H1 (cell line): ENCODE measurements at places on chromosomes 1 and 21.

GRCh38 chr1:176029609-176030008 lies 177.5 kb downstream of the COP1 start:
- DNase-seq = no peak

DNA sequence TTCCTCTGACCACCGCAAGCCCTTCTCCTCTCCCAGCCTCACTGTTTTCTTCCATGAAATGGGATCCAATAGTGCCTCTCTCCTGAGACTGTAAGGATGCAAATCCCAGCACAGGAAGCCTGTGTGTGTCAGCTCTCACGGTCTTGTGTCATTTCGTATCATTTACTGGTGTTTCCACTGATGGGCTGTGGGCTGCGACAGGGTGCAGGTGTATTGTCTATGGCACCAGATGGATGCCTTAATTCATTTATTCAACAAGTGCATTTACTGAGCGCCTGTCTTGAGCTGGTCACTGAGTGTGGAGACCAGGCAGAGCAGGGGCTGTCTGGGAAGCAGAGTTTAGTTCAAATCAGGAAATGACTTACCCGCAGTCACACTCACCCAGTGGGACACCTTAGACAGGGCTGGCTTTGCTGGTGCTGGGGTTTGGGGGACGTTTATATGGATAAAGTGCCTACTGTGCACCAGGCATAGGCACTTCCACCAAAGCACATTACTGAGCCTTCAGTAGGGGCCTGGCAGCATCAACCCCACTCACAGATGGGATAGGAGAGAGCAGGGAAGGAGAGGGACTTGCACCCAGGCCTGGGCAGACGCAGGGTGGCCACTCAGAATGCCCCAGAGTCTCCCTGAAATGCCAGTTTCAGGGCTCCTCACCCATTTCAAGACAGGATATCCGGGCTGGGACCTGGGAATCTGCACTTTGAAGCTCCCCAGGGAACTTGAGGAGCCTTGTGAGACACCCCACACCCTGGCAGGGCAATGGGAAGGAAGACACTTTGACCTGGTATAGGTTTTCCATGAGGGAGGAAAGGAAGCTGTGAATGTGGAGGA lies 398.9 kb downstream of the MATN1 start:
- DNase-seq = no peak

DNA sequence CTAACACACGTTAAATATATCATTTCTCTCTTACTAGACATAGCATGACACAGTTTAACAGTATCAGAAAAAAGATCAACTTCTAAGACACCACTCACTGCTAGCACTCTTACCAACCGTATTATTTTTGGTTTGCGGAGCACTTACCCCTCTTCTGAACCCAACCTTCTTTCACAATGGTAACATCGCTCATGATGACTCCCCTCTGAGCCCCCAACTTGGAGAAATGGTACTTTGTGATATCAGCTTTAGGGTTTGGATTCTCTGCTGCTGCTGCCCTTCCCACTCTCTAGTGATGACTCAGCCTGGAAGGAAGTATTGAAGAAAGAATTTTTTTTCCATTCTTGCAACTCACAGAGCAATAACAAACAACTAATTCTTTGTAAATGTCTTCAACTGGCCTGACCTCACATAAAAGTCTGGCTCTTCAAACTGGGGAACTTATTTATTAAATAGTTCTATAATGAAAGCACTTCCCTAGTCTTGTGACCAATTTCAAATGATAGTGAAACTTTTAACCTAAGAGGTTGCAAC lies 7.0 kb downstream of the AKT3 start:
- no peak for DNase-seq

GRCh38 chr1:204726478-204726877 lies 40.9 kb upstream of the LRRN2 start:
- peak; percentile 11 for DNase-seq

DNA sequence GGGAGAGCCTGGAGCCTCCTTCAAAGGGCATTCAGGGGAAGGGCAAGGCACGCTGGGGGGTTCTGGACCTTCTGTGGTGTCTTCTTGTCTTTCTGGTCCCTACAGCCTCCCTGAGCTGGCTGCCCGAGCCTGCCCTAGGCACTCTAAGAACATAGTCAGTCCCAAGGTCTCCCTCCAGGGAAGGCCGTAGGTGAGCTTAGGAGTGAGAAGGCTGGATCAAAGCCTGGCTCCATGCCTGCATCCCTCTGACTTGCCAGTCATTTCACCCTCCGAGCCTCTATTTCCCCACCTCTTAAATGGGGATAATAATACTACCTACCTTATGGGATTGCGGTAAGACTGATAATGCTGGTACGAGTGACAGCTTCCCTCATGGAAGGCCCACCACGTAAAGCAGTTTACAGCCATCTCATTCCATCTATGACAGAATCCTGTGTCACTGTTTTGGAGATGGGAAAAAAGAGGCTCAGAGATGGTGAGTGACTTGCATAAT lies 20.8 kb downstream of the PTPRF start:
- no peak for DNase-seq

- no peak for DNase-seq
Observed at GRCh38 chr1:243291292-243291691, 35.5 kb downstream of the SDCCAG8 start.

GRCh38 chr1:33965086-33965485 lies 101.2 kb downstream of the HMGB4 start:
- DNase-seq = no peak

DNA sequence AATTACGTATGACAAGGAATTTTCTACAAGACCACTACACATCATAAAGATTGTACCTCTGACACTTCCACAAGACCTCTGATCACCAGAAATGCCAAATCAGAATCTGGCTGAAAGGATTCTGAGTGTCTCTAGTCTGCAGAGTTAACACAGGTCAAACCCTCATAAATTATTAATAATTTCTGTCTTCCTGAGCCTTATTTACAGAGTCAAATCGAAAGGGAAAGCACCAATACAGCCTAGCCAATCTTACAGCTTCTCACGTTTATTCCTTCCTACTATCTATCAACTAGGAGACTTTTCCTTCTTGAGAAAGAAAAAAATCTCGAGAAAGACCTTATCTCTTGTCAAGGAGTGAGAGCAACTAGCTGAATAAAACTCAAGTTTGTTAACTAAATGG lies 2151.6 kb downstream of the MRPL39 start:
- DNase-seq = no peak

DNA sequence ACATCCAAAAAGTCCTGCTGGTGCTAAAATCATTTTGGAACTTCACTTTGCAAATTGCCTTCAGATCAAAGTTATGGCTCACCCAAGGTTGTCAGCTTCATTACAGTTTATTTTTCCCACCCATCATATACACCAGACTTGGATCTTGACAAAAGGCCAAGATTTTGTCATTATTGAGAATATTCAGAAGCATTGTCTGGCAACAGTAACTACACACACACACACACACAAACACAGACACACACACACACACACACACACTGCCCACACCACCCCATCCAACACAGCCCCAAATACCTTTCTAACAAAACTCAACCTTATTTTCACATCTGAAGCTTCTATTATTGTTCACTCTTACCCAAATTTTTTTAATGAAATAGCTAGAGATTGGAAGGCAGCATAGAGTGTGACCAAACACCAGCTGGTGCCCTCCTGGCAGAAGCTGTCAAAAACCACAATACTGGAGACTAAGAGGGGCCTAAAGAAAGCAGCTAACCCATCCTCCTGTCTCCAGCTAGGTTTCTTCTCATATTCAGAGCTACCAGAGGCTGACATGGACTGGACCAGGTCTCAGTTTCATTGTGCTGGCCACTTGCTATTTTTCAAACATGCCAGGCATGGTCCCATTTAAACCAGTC lies 139.1 kb upstream of the ZC3H11B start:
- DNase-seq = no peak

DNA sequence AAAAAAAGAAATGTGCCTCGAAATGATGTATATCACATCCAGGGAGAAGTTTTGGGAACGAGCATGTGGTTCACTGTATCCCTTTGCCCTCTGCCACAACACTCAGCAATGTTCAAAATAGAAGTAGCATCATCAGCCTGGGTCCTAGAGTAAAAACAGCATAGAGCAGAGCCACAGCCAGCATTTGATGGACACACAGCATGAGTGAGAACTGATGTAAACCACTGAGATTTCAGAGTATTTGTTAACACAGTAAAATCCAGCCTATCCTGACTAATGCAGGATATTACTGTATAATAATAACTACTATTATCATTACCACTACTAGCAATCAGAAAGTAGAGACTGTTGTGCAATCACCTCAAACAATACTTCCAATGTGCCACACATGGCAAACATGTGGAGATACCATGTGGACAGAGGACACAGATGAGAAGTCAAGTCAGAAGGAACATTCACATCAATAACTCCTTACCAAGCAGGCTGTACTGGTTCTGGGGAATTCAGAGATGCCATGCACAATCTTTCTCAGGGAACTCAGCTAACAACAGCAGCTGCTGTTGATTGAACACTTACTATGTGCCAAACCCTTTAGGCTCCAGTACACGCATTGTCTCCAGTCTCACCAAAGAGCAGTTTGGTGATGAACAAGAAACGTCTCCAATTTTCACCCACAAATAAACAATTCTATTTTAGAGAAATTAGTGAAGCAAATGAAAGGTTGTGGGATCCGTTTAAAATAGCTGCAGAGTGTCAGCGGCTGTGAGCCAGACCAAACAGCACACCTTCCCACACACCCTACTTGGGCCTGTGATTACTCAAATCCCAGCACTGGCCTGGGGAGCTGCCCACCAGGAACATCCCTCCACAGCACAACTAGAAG lies 16.6 kb upstream of the GFI1 start:
- no peak for DNase-seq

DNA sequence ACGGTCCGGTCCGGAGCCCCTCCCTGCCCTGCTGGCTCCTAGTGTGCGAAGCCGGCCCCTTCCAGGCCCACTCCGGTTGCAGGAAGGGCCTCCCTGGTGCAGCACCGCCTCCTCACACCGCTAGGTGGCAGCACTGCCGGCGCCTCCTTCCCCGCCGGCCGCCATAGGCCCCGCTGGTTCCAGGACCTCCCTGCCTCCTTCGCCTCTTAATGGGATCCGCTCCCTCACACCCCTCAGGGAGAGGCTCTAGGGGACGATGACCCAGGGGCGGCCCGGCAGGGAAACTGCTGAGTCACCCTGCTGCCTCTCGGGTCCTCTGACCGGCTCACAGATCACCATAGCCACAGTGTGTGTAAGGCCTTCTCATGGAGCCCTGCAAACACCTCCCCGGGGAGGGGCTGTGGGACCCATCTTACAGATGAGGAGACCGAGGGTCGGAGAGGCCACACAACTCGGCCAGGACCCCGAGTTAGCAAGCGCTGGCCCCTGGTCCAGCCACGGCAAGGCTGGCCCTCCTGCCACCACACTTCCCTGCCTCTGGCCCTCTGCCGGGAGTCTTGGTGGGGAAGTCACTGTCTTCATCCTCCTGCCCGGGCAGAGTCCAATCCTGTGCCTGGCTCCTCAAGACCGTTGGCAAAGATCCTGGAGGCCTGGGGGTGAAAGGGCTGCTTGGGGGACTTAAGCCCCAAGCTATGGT lies 1.6 kb upstream of the AJAP1 start:
- DNase-seq = no peak

- DNase-seq = peak; percentile 89
Observed at GRCh38 chr1:11550664-11551283, 71.8 kb downstream of the DISP3 start.

GRCh38 chr1:115722221-115722620 lies 46.3 kb downstream of the CASQ2 start:
- DNase-seq = no peak

DNA sequence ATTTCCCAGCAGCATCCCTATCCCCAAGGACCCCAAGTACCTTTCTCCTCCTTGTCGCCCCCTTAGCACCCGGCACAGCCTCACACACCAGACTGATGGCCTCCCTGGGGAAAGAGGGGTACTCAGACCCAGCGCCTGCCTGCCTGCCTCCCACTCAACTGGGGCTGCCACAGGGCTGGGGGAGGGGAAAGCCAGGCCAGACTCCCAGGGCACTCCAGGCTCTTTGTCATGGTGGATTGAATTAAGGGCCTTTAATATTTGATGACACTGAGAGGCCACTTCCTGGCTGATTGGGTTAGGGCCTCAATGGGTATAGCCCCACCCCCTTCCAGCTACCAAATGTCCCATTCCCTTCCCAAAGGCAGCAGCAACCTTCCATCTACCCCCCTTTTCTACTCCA lies 1.8 kb downstream of the SHC1 start:
- no peak for DNase-seq

DNA sequence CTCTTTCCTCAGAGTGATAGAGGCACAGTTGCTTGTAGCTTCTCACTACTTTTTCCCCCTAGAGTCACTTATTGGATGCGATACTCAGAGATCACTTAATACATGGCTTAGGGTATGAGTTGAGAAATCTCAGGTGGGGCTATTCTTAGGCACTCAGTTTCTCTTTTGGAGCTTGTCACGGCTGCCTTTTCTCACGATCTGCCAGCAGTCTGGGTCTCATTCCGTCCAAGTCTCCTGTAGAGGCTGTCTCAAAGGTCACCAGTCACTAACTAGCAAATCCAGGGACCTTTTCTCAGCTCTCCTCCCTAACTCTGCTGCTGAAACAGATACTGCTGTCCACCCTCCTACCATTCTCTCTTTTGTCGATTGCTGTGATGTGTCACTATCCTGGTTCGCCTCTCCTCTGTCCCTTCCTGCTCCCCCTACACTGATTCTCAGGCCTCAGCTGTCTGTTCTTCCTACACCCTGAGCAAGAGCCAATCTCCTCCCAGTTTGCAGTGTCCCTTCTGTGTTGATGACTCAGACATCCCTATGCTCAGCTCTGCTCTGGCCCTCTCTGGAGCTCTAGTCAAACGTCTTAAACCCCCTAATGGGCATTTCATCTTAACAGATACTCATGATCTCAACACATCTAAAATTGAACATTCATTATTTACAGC lies 12.4 kb downstream of the ATP1A2 start:
- DNase-seq = no peak

DNA sequence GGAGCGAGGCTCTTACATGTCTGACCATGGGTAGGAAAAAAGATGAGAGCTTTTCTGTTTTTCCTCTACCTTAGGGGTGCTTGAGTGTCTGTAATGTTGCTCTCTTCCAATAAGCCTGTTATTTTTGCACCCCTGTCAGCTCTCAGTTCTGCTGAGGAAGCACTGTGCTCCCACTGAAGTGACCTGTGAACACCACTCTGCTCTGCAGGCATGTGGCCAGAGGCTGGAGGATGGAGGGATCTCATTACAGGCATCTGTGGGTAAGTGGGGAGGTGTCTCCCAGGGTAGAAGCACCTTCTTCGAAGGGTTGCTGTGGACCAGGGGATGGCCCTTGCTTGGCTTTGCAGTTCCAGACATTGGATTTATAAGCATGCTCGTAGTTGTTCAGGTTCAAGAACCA lies 56.8 kb upstream of the RBM15 start:
- DNase-seq = no peak
